ENCODE measurements at places on chromosomes 11 and 22.

- no peak overlapping the region for H3K4me3 ChIP-seq
- no peak for DNase-seq
- H3K4me1 ChIP-seq: peaks cover 38% of the 10 kb centered on the region
- no peak overlapping the region for H3K27ac ChIP-seq
Observed at GRCh38 chr22:46660604-46661201, 40.5 kb downstream of the GRAMD4 start.

GRCh38 chr11:12001186-12001585 is 7.2 kb downstream of the DKK3 start:
- DNase-seq: no peak
- H3K27ac ChIP-seq: no peak overlapping the region
- peaks cover 31% of the 10 kb centered on the region for H3K36me3 ChIP-seq
- no peak overlapping the region for H3K4me3 ChIP-seq
- no peaks in the 10 kb centered on the region for H3K27me3 ChIP-seq
- H3K4me1 ChIP-seq: peaks cover 10% of the 10 kb centered on the region

- H3K27ac ChIP-seq: no peak overlapping the region
- no peak overlapping the region for H3K4me3 ChIP-seq
- no peaks in the 10 kb centered on the region for H3K36me3 ChIP-seq
- no peaks in the 10 kb centered on the region for H3K27me3 ChIP-seq
- H3K4me1 ChIP-seq: peaks cover 28% of the 10 kb centered on the region
Observed at GRCh38 chr11:126893796-126894195, 106.8 kb downstream of the KIRREL3 start.

DNA sequence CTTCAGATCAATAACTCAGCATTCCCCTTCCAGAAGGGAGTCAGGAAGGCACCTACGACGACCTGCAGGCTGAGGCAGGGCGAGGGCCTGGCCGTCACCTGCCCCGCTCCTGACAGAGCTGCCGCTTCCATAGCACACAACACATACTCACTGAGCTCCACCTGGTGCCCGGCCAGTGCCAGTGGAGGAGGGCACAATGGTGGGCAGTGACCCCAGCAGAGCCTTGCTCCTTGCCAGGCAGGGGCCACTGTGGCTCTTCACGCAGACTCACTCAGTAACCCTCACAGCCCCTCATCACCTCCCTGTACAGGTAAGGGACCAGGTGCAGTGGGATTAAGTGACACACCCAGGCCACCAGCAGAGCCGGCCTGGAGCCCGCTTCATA is 24.6 kb downstream of the LRFN4 start:
- no peak for DNase-seq
- peak overlapping the region; percentile 92 for H3K27ac ChIP-seq
- H3K36me3 ChIP-seq: peaks cover 9% of the 10 kb centered on the region
- H3K4me1 ChIP-seq: peaks cover 82% of the 10 kb centered on the region

DNA sequence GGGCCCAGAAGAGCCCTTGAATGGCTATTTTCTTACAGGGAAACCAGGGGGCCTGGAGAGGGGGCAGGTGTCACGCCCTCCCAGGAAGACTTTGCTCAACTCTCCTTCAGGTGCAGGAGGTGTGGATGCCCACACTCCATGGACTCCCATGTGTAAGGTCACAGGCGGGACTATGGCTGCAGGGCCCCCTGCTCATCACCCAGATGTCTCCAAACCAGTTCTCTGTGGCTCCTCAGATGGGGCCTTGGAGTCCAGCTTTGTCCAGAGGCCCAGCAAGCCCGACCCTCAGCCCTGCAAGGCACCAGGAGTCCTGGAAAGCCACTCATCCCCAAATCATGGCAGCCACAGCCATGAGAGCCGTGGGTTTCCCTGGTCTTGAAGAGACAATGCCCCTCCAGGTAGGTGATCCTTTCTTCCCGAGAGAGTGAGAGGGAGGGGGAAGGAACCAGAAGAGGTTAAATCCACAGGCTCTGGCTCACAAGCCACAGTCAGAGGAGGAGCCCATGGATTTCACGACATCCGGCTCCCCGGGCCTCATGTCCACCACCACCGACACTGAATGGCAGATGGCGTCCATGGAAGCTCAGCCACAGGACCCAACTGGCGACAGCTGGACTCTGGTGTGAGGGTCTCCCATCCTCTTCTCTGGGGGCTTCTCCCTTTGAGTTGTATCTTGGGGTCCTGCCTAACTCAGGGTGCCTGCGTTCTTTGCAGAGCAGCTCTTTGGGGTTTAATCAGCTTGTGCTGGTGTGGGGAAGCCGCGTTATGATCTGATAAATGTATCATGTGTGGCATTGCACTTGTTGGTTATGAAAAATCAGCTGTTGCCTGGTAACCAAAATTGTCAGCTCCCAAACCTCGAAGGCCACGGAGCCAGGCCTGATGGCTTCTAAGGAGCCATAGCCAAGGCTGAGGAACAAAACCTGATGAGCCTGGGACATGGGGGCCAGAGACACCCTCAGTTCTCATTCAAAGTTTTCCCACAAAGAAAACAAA is 620.4 kb downstream of the BRD1 start:
- no peaks in the 10 kb centered on the region for H3K36me3 ChIP-seq
- H3K27ac ChIP-seq: no peak overlapping the region
- no peak for DNase-seq
